ENCODE measurements at places on chromosomes 2 and 18. TPM values are rescaled to one million over a fixed set of nuclear protein-coding genes. Genes with fewer than 3 reads are reported as not detected.

GRCh38 chr2:241984658-241985057 is 115.1 kb downstream of the RTP5 start:
- DNase-seq = peak; percentile 1
- H3K36me3 ChIP-seq = no peaks in the 10 kb centered on the region
- H3K27ac ChIP-seq = no peak overlapping the region
- H3K4me3 ChIP-seq = no peak overlapping the region
- H3K4me1 ChIP-seq = no peaks in the 10 kb centered on the region
- H3K27me3 ChIP-seq = no peaks in the 10 kb centered on the region

- H3K27me3 ChIP-seq = no peaks in the 10 kb centered on the region
- no peaks in the 10 kb centered on the region for H3K36me3 ChIP-seq
- peaks cover 12% of the 10 kb centered on the region for H3K4me1 ChIP-seq
- no peak for DNase-seq
- peak overlapping the region; percentile 99 for H3K27ac ChIP-seq
- peak overlapping the region; percentile 98 for H3K4me3 ChIP-seq
These were observed 856 bp downstream of the TIA1 start for GRCh38 chr2:70247364-70248180.

- no peaks in the 10 kb centered on the region for H3K36me3 ChIP-seq
- H3K4me1 ChIP-seq = no peaks in the 10 kb centered on the region
- no peak overlapping the region for H3K4me3 ChIP-seq
- H3K27me3 ChIP-seq = no peaks in the 10 kb centered on the region
- no peak overlapping the region for H3K27ac ChIP-seq
These were observed 339.9 kb upstream of the PKDCC start for GRCh38 chr2:41707790-41708451.

DNA sequence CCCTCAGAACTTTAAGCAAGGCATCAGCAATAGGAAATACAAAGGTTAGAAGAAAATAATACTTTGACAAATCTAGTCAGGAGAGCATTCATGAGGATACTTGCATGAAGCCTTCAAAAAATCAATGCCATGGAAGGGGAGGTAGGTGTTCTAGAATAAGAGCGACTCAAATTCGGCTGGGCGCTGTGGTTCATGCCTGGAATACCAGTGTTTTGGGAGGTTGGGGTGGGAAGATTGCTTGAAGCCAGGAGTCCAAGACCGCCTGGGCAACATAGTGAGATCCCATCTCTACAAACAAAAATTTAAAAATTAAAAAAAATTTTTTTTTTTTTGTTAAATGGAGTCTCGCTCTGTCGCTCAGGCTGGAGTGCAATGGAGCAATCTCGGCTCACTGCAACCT is 21.8 kb downstream of the GBX2 start:
- H3K4me1 ChIP-seq = no peaks in the 10 kb centered on the region
- no peaks in the 10 kb centered on the region for H3K27me3 ChIP-seq
- H3K27ac ChIP-seq = no peak overlapping the region
- H3K4me3 ChIP-seq = no peak overlapping the region
- DNase-seq = no peak

- H3K4me3 ChIP-seq = no peak overlapping the region
- no peak overlapping the region for H3K27ac ChIP-seq
- no peaks in the 10 kb centered on the region for H3K4me1 ChIP-seq
- H3K27me3 ChIP-seq = no peaks in the 10 kb centered on the region
- H3K36me3 ChIP-seq = no peaks in the 10 kb centered on the region
- DNase-seq = no peak
These were observed 733.0 kb upstream of the SALL3 start for GRCh38 chr18:78246588-78246987.

DNA sequence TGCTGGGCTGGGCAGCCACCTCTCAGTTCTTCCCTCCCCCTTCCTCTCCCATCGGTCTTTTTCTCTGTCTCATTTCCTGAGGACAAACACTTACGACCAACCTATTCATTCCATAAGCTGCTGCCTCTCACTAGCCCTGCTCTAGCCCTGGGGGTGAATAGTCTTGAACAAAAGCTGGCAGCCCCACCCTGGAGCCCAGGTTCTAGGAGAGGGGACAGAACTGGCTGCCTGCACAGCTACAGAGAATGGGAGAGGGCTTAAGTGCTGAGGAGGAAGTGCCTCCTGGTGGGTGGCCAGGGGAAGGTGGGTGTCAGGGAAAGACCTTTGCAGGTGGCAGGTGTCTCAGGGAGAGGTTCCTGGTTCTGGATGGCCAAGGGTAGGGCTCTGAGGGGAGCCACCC is 22.8 kb downstream of the ANO7 start:
- H3K27ac ChIP-seq = no peak overlapping the region
- no peaks in the 10 kb centered on the region for H3K36me3 ChIP-seq
- H3K27me3 ChIP-seq = no peaks in the 10 kb centered on the region
- no peaks in the 10 kb centered on the region for H3K4me1 ChIP-seq
- no peak for DNase-seq
- H3K4me3 ChIP-seq = no peak overlapping the region

GRCh38 chr2:223046470-223047040 is 5.4 kb upstream of the KCNE4 start:
- H3K36me3 ChIP-seq = no peaks in the 10 kb centered on the region
- no peaks in the 10 kb centered on the region for H3K4me1 ChIP-seq
- no peak overlapping the region for H3K27ac ChIP-seq

Gene MREG
- total RNA-seq = 4.3 TPM

- H3K27ac ChIP-seq = no peak overlapping the region
- no peaks in the 10 kb centered on the region for H3K27me3 ChIP-seq
- no peaks in the 10 kb centered on the region for H3K4me1 ChIP-seq
- DNase-seq = no peak
- H3K4me3 ChIP-seq = no peak overlapping the region
These were observed 75.2 kb downstream of the LBH start for GRCh38 chr2:30306522-30306921.

DNA sequence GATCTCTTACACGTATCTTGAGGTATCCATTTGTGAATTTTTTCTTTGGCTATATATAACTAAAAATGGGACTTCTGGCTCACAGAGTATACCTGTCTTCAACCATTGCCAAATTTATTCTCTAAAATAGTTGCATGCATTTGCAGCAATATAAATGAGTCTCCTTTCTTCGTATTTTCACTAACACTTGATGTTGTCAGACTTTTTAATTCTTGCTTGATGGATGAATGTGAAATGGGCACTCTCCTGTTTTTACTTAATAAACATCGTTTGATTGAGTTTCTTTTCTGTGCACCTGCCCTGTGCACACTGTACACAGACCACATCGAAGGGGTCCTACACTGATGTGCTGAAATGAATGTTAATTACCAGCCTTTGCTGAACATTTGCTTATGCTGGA is 121.8 kb downstream of the DDX1 start:
- H3K4me1 ChIP-seq = no peaks in the 10 kb centered on the region
- no peak for DNase-seq
- no peaks in the 10 kb centered on the region for H3K36me3 ChIP-seq
- H3K27me3 ChIP-seq = no peaks in the 10 kb centered on the region

DNA sequence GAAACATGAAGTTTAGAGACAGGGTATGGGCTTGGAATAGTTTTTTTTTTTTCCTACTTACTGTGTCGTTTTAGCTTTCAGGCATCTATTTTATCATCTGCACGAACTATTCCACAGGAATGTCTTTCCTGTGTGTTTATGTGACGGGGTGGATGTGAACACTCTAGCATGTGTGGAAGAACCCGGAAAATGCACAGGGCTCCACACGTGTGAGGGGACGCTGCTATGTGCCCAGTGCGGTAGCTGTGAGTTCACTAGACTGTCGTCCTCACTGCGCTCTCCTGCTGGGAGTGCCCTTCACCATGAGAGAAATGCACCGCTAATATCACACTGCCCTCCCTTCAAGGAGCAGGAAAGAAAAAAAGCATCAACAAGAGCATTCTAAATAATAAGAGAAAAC is 250.8 kb upstream of the PXDN start:
- H3K27ac ChIP-seq = no peak overlapping the region
- no peaks in the 10 kb centered on the region for H3K4me1 ChIP-seq
- no peak for DNase-seq
- no peaks in the 10 kb centered on the region for H3K36me3 ChIP-seq
- no peaks in the 10 kb centered on the region for H3K27me3 ChIP-seq

Gene REG1B
- not detected for total RNA-seq

- H3K27ac ChIP-seq = no peak overlapping the region
- no peaks in the 10 kb centered on the region for H3K4me1 ChIP-seq
- no peaks in the 10 kb centered on the region for H3K36me3 ChIP-seq
These were observed 2.9 kb downstream of the STON1 start for GRCh38 chr2:48532824-48533223.

Gene CYS1
- total RNA-seq = 3.7 TPM

Gene UGT1A9
- not detected for total RNA-seq

Gene UPP2
- total RNA-seq = not detected

GRCh38 chr2:102181376-102181775 is 5.4 kb upstream of the IL1RL2 start:
- H3K4me1 ChIP-seq = no peaks in the 10 kb centered on the region
- no peak for DNase-seq
- no peak overlapping the region for H3K27ac ChIP-seq
- no peaks in the 10 kb centered on the region for H3K27me3 ChIP-seq
- H3K36me3 ChIP-seq = no peaks in the 10 kb centered on the region

DNA sequence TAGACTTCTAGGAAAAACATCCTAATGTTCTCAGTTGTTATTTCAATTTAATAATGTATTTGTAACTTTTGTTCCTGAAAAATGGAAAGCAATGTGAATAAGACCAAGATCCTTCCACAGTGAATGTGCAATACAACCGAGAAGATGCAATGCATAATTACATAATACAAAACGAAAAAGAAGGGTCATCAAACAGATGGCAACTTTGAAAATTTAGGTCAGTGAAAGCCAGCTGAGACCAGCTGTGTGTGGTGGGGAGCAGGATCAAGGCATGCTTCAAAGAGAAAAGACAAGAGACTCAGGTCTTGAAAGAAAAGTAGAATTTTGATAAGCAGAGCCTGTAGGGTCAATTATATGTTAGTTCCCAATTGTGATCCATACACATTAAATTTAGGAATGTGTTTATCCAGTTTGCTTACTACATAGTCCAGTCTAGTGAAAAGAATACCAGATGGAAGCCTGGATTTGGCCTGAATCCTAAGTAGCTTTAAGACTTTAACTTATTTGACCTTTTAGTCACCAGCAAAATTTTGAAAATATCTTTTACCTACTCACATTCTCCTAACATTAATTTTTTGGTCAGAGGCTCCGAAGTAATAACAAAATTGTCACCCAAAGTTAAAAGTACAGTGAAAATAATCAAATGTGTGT is 93.7 kb downstream of the COBLL1 start:
- H3K27me3 ChIP-seq = no peaks in the 10 kb centered on the region
- DNase-seq = no peak
- no peaks in the 10 kb centered on the region for H3K36me3 ChIP-seq
- H3K4me3 ChIP-seq = no peak overlapping the region
- H3K27ac ChIP-seq = no peak overlapping the region

DNA sequence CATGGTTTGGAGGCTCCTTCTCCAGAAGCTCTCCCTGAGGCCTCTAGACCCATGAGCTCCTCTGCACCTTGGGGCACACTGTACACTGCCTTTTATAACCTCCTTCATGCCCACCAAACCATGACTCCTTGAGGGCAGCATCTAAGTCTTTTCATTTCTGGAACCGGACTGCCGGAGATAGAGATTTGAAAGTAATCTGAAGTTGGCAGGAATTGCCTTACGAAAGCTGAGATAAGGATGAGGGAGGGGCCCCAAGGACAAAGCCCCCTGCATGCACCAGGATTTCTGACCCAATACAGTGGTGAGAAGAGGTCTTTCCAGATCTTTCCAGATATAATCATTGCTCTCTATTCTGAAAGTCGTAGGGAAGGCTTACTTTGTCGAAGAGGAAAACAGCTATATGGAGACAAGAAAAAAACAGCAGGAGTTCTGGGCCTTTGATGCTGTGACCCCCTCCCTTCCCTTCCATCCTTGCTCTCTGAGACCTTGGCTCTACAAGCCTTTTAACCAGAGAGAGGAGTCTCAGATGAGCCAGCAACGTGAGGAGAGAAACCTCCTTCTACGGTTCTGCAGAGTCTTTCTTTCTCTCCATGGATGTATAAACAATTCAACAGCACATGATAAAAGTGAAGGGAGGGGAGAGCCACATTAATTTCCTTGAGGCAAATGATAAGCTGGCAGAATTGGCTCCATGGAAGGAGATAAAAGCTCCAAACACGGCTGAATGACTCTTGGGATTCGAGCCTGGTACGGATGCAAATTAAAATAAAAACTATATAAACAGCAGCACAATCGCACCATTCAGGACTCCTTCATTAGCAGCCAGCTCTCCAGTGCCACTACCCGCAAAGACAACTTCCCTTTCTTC is 88.0 kb upstream of the RTN4 start:
- no peaks in the 10 kb centered on the region for H3K27me3 ChIP-seq
- no peak for DNase-seq
- H3K4me3 ChIP-seq = peak overlapping the region; percentile 8
- H3K36me3 ChIP-seq = no peaks in the 10 kb centered on the region

Gene KCNJ3
- total RNA-seq = 1.7 TPM

DNA sequence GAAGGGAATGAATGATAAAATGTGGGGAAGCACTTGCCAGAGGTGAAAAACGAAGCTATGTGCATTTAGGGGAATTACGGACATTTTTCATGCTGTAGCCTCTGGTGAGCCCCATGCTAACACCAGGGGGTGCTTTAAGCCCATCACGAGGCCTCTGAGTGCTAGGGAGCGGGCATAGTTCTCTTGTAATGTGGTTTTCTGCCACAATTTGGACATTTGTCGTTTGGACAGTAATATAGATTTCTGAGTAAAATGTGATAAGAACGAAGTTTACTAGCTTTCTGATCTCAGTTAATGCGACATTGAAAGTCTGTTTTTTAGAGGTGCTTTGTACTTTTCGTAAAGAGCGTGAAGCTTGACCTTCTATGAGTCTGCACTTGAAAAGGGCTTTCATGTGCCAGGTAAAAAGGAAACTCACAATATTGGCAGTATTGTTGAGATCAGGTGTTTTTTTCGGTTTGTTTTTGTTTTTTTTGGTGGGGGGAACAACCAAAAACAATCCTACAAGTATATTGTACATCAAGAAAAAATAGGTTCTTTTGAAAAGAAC is 50.6 kb downstream of the TRAF3IP1 start:
- no peaks in the 10 kb centered on the region for H3K36me3 ChIP-seq
- H3K4me3 ChIP-seq = no peak overlapping the region
- peak; percentile 73 for DNase-seq
- H3K4me1 ChIP-seq = peaks cover 13% of the 10 kb centered on the region
- peak overlapping the region; percentile 65 for H3K27ac ChIP-seq
- no peaks in the 10 kb centered on the region for H3K27me3 ChIP-seq

- H3K4me1 ChIP-seq = peaks cover 31% of the 10 kb centered on the region
- H3K4me3 ChIP-seq = no peak overlapping the region
- H3K27me3 ChIP-seq = no peaks in the 10 kb centered on the region
- DNase-seq = no peak
- H3K36me3 ChIP-seq = no peaks in the 10 kb centered on the region
These were observed 43.7 kb upstream of the ZBTB7C start for GRCh38 chr18:48452861-48453323.

Gene UGGT1
- 40.5 TPM for total RNA-seq

Data from testis (tissue), 5 donors.